ENCODE measurements at places on chromosomes 5 and 9. TPM values are rescaled to one million over a fixed set of nuclear protein-coding genes. Genes with fewer than 3 reads are reported as not detected.

The ANKRD34B gene
- not detected for polyA plus RNA-seq

The CCDC152 gene
- polyA plus RNA-seq: 0.71 TPM

The CARD6 gene
- 4.4 TPM for polyA plus RNA-seq

The DNAI1 gene
- not detected for polyA plus RNA-seq

The HOMER1 gene
- 5.0 TPM for polyA plus RNA-seq

The PSIP1 gene
- 7.8 TPM for polyA plus RNA-seq

The TMCO6 gene
- polyA plus RNA-seq: 9.2 TPM

The RASEF gene
- polyA plus RNA-seq: 0.08 TPM

DNA sequence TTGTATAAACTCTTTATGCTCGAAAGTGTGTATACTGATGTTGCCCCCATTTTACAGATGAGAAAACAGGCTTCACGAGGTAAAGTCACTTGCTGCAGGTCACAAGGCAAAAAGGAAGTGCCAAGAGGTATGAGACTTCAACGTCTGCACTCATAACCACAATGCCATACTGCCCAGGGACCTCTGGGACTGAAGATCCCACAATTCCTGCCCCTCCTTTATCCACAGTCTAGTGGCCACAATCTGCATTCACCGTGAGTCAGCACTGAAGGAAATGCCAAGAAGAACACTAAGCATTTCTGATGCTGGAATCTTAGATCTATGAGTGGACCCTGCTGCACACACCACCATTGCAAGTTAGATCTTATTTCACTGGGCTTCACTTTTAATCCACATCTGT, 37.3 kb downstream of the MED27 start:
- H3K4me1 ChIP-seq: peaks cover 20% of the 10 kb centered on the region
- no peaks in the 10 kb centered on the region for H3K27me3 ChIP-seq
- H3K36me3 ChIP-seq: no peaks in the 10 kb centered on the region
- peak overlapping the region; percentile 15 for H3K27ac ChIP-seq
- no peak overlapping the region for H3K4me3 ChIP-seq

DNA sequence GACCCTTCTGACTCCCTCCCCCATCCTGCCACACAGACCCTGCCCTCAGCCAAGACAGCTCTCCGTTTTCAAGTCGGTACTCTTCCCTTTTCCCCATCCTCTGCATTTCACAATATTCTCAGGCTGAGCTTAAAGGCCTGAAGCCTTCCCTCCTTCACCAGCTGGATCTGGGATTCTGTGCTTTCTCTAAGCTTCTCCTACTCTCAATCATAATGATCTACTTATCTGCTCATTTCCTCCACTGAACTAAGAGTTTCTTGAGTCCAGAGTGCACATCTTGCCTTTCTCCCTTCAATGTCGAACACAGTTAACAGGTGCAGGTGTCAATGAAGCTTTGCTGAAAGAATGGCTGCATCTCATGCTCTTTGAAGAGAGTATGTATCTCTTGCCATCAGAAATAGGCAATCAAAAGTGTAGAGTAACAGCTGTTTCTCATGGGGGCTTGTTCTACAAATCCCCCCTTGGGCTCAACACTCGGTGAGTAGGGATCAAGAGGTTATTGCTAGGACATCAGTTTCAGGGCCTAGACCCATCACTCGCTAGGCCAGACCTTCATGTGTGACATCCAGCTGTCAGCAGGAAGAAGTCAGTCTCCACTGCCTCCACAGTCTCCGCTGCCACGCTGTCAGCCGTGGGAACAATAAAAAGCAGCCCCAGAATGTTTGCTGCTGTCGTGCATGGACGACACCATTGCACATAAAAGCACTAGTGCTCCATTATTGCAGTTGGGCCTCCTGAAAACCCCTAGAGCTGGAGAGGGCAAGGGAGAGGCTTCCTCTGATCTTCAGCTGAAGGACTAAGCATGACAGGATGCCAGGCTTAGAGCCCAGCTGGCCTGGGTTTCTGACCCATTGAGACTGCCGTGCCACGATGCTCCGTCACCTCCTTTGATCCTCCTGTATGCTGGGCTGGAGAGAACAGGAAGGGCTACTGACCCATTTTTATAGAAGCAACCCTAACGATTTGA, 23.7 kb downstream of the TRAF1 start:
- no peaks in the 10 kb centered on the region for H3K36me3 ChIP-seq
- no peak for DNase-seq
- H3K27me3 ChIP-seq: no peaks in the 10 kb centered on the region
- H3K4me3 ChIP-seq: no peak overlapping the region

DNA sequence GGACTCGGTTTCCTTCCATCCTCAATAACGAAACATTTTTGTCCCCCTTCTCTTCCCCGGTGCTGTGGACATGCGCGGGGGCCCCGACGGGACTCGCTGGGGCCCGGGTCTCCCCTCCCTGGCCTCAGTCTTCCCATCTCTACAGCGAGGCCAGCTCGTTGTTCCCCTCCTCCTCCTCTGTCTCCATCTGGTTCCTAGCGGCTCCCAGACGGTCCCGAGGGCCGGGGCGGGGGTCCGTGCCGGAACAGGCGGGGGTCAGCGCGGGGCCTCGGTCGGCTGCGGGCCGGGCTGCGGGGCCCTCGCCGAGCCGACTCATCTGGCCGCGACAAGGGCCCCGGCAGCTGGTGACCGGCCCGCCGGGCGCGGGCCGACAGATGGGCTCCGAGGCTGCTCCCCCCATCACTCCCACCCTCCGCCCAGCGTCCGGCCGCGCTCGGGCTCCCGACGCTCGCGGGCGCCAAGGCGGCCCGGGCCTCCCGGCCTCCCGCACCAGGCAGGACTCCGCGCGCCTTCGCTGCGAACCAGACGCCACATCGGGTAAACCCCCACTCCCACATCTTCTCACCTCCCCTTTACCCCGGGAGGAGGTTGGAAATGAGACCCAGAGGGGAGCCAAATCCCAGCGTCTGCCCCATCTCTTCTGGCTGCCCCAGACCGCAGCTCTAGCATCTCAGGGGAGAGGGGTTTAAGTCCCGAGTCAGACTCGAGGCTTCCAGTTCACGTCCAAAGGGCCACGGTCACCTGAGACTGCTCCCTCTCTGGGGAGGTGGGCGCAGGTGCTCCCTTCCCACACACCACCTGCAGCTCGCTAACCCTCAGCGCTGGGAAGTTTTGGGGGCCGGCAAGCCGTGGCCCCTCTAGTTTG, 8.1 kb downstream of the BARHL1 start:
- no peak overlapping the region for H3K4me3 ChIP-seq
- DNase-seq: no peak
- no peak overlapping the region for H3K27ac ChIP-seq
- H3K4me1 ChIP-seq: no peaks in the 10 kb centered on the region

DNA sequence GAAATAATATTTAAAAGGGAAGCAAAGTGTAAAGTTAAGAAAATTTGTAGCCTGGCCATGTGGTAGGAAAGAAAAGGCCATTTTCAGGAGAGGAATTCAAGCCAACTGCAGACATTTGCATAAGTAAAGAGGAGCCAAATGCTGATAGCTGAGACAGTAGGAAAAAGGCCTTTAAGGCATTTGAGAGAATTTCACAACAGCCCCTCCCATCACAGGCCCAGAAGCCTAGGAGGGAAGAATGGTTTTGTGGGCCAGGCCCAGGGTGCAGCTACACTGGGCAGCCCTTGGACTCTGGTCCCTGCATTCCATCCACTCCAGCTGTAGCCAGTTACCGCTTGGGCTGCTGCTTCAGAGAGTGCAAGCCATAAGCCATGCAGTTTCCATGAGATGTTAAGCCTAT, 1556.8 kb downstream of the EFNA5 start:
- H3K27me3 ChIP-seq: no peaks in the 10 kb centered on the region
- H3K4me1 ChIP-seq: no peaks in the 10 kb centered on the region
- H3K27ac ChIP-seq: no peak overlapping the region

GRCh38 chr5:40762705-40763104, 6.9 kb upstream of the TTC33 start:
- H3K27me3 ChIP-seq: no peaks in the 10 kb centered on the region
- no peak for DNase-seq

- no peak overlapping the region for H3K27ac ChIP-seq
- no peaks in the 10 kb centered on the region for H3K27me3 ChIP-seq
- H3K4me3 ChIP-seq: no peak overlapping the region
- H3K4me1 ChIP-seq: peaks cover 52% of the 10 kb centered on the region
- no peaks in the 10 kb centered on the region for H3K36me3 ChIP-seq
These were observed 16.9 kb upstream of the ADRA1B start for GRCh38 chr5:159899067-159900049.

DNA sequence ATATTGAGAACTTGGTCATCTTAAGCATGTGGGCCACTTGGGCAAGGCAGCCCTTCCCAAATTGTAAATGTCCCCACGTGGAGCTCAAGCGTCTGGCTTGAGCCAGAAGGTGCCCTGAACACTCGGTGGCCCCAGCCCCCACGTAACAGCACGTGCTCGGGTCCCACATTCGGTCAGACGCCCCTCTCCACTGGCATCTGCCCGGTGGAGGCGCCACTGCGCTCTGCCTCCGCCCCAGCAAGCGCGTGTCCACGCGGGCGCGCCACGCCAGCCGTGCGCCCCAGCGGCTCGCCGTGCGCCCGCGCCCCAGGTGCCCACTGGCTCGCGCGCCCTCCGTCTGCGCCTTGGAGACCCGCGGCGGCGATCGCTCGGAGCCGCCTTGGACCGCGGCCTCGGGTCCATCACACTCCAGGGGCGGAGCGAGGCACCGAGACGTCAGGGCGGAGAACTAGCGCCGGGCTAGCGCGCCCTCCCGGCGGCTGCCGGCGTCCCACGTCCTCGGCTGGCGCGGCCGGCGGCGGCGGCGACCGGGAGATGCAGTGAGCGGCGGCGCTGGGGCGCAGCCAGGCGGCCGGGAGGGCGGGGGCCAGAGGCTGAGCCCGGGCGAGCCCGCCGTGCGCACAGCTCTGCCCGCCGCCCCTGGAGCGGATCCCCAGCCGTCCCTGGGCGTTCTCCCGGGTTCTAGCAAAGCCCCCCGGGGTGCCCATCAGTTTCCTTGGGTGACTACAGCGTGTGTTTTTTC, at the start of gene PALM2AKAP2:
PALM2AKAP2 (plus strand) TSS at position 488 of the 742 bp plus-strand sequence. CDS start 291 bp downstream, outside the sequence.
- no peaks in the 10 kb centered on the region for H3K36me3 ChIP-seq
- H3K27me3 ChIP-seq: no peaks in the 10 kb centered on the region
- H3K4me3 ChIP-seq: peak within 1 kb of the TSS; percentile 62

DNA sequence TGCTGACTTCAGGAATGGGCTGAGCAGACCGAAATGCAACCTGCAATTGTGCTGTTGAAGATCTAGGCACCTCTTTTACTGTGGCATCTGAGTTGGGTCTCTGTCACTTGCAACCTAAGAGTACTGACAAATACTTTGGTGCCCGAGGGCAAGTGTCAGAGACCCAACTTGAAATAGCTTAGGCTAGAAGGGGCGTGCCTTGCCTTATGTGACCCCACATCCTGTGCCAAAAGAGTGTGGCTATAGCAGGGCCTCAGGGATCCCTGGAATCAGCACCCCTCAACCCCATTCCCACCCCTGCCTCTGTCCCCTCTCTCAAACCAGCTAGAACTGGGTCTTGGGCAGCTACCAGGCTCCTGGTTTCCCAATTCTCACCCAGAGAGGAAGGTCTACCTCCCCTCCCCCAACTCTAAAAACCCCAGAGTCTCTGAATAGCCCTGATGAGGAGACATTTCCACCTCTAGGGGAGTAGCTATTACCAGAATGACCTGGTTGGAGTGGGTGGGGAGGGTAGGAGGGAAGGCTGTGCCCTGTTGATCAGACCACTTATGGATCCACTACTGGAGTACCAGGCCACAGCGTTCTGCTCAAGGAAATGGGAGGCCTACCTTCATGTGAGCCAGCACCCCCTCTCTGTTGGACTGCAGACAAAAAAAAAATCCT, 17.5 kb downstream of the RAI14 start:
- H3K27ac ChIP-seq: no peak overlapping the region
- no peaks in the 10 kb centered on the region for H3K27me3 ChIP-seq
- no peak for DNase-seq
- peaks cover 17% of the 10 kb centered on the region for H3K4me1 ChIP-seq
- H3K36me3 ChIP-seq: peaks cover 1% of the 10 kb centered on the region
- no peak overlapping the region for H3K4me3 ChIP-seq

GRCh38 chr5:125059255-125060002, 313.0 kb upstream of the ZNF608 start:
- H3K27ac ChIP-seq: no peak overlapping the region
- no peaks in the 10 kb centered on the region for H3K27me3 ChIP-seq
- H3K4me3 ChIP-seq: no peak overlapping the region
- H3K4me1 ChIP-seq: peaks cover 11% of the 10 kb centered on the region

- DNase-seq: peak; percentile 1
- H3K4me3 ChIP-seq: no peak overlapping the region
- no peaks in the 10 kb centered on the region for H3K36me3 ChIP-seq
- H3K4me1 ChIP-seq: peaks cover 12% of the 10 kb centered on the region
- H3K27ac ChIP-seq: no peak overlapping the region
- H3K27me3 ChIP-seq: no peaks in the 10 kb centered on the region
These were observed 39.0 kb upstream of the TARS1 start for GRCh38 chr5:33401482-33402390.

DNA sequence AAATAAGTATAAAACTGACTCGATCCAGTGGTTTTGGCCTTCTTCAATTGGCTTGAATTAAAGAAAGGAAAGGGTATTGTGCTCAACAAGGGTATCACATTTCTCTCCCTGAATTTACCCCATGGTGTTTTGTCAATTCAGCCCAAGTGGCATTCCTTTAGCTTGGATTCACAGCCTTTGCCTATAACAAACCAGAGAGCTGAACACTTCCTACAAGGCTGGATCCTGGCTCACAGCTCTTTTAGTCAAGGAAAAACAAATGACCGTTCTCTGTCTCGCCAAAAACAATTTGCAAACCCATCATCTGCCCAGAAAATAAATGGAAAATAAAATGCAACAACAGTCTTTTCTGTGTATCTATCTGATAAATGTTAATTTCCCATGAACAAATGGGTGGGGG, 5.7 kb downstream of the ZNF366 start:
- H3K4me3 ChIP-seq: no peak overlapping the region
- no peaks in the 10 kb centered on the region for H3K36me3 ChIP-seq
- no peak overlapping the region for H3K27ac ChIP-seq
- H3K4me1 ChIP-seq: no peaks in the 10 kb centered on the region
- no peak for DNase-seq
- no peaks in the 10 kb centered on the region for H3K27me3 ChIP-seq

GRCh38 chr9:93658184-93658925, 82.0 kb downstream of the PHF2 start:
- H3K27me3 ChIP-seq: no peaks in the 10 kb centered on the region
- no peak for DNase-seq
- no peaks in the 10 kb centered on the region for H3K4me1 ChIP-seq

DNA sequence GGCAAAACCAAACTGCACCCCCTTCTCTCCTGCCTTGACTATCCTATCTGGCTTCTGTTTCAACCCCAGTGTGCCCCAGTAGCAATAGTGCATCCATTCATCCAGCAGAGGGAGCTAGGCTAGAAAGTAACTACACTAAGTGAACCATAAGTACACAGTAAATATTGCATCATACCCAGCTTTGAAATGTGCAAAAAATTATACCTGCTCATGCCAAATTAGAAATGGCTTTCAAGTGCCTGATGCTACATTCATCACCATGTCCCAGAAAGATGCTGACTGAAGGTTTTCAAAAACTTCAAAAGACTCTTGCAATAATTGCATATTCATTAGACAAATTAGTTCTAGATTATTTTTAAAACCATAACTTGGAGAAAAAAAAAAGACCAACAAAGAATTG, 153.5 kb downstream of the PRELID2 start:
- no peak overlapping the region for H3K27ac ChIP-seq
- H3K27me3 ChIP-seq: no peaks in the 10 kb centered on the region
- peak; percentile 41 for DNase-seq
- H3K36me3 ChIP-seq: no peaks in the 10 kb centered on the region
- H3K4me1 ChIP-seq: no peaks in the 10 kb centered on the region

GRCh38 chr9:113538701-113539430, 75.3 kb downstream of the RGS3 start:
- H3K27me3 ChIP-seq: peaks cover 7% of the 10 kb centered on the region
- no peak overlapping the region for H3K4me3 ChIP-seq
- DNase-seq: no peak
- no peaks in the 10 kb centered on the region for H3K4me1 ChIP-seq
- H3K27ac ChIP-seq: no peak overlapping the region
- no peaks in the 10 kb centered on the region for H3K36me3 ChIP-seq

- no peaks in the 10 kb centered on the region for H3K4me1 ChIP-seq
- no peak overlapping the region for H3K27ac ChIP-seq
- H3K4me3 ChIP-seq: no peak overlapping the region
- no peaks in the 10 kb centered on the region for H3K36me3 ChIP-seq
These were observed 203.5 kb upstream of the DAPK1 start for GRCh38 chr9:87294126-87294525.
